ENCODE measurements at places on chromosomes 5 and 9. TPM values are rescaled to one million over a fixed set of nuclear protein-coding genes. Genes with fewer than 3 reads are reported as not detected.

Gene HK3
- not detected for total RNA-seq

Gene TMEM252
- total RNA-seq, result not detected

DNA sequence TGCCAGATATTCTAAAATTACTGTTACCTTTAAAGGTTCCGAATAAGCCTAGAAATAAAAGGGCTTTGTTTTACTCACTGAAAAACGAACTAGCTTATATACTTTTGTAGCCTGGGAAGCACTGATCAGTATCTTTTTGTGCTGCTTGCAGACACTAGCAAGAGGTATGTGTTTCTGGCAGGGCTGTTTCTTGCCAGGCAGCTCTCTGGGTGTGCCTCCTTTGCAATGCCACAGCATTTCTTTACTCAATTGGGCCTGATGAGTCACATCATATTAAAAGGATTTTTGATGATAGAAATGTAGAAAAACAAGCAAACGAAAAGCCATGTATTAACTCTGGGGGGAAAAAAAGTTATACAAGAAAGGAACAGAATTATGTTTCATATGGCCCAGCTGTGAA lies 35.6 kb downstream of the CD180 start:
- peak; percentile 26 for DNase-seq

- peak; percentile 25 for DNase-seq
Measured at GRCh38 chr9:110842169-110842568, 173.6 kb downstream of the MUSK start.

GRCh38 chr9:120650352-120650751 lies 63.9 kb downstream of the MEGF9 start:
- DNase-seq, result no peak

DNA sequence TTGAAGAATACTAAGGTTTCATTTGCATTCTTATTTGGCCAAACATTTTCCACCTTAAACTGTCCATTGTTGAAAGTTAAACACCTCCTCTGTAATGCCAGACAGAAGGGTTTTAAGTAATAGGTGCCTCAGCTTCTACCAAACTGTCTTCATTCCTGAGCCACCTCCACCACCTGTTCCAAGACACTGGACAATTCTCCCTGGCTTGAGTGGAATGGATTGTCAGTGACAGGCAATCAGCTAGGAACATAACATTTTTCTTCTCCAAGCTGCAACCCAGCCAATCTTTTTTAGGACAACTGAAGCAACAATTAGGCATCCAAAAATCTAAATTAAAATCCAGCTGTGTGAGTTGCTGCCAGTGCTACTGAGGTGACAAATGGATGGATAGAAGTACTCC lies 73.9 kb upstream of the ICE1 start:
- no peak for DNase-seq

Data from H7 (cell line).